ENCODE measurements at places on chromosomes 5 and 9.

DNA sequence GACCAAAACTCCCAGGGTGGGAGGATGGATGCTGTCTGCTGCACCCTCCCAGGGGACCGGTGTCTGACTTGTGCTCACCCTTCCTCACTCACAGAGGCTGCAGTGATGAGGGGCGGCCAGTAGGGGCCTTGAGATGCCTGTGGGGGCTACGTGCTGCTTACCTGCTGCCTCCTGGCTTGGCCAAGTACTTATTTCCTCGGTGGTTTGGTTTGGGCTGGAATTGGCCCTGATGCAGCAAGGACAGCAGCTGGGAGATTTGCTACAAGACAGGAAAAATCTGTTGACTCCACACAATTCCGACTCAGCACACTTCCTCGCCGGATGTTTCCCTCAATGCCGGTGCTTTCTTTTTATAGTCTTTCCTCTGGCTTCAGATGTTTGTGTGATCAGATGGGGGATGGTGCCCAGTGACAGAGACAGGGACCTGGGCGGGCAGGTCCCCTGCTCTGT lies 6.6 kb downstream of the PCDH12 start:
- DNase-seq = no peak

GRCh38 chr5:180161420-180162303 lies 47.3 kb downstream of the RASGEF1C start:
- no peak for DNase-seq

- no peak for DNase-seq
These were observed 310.2 kb downstream of the AGTPBP1 start for GRCh38 chr9:85431339-85432102.

DNA sequence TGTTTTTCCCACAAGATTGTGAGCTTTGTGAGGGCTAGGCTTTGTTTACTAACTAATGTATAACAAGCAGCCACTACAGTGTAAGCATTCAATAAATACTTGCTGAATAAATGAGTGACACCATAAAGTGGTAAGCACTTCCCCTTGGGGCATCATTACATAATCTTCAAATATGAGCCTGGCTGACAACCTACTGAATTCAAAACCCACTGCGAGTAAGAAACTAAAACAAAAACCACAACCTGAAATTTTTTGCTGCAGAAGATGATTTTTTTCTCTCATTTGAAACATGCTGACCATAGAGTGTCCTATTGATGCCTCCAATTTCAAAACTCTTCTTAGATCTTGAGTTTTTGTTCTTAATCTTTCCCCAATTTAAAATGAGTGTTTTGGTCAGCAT lies 331.3 kb upstream of the CCNG1 start:
- DNase-seq = no peak

- no peak for DNase-seq
These were observed 87.6 kb downstream of the NR3C1 start for GRCh38 chr5:143315929-143316328.

DNA sequence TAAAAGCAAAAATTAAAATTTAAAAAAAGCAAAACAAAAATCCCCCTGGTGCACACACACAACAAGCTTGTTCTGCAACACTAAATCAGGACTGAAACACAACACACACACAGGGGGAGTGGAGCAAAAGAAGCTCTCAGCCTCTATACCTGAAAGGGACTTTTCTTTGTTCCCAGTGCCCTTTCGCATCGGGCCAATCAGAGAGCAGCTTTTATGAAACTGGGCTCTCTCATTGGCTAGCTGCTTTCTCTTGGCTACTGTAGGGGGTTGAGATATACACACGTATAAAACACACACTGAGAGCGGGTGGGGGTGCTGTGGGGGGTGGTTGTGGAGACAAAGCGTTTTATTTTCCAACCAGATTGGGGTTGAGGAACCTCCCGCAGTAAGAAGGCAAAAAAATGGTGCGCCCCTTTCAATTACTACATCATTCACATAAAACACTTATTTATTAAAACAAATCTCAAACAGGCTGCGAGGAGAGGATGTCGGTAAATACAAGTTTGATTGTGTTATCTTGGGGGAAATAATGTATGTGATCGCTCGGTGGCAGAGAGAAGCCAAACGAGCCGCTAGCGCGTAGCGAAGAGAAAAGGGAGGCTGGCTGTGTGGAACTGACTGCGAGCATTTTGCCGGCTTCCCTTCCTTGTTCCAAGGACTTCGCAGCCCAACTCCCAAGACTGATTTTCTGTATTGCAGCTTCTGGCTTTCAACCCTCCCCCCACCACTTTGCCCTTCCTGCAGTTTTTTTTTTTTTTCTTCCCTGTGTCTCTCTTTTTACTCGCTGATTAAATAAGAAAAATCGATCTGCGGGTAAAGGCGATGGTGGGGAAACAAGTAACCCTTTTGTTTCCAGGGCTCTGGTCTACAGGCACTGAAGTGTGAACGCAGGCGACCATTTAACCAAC lies 2.5 kb upstream of the ZNF608 start:
- peak; percentile 87 for DNase-seq

- no peak for DNase-seq
These were observed 518.1 kb downstream of the CSNK1G3 start for GRCh38 chr5:124030043-124030491.

GRCh38 chr9:82923912-82924605 lies 138.9 kb downstream of the RASEF start:
- DNase-seq = no peak

DNA sequence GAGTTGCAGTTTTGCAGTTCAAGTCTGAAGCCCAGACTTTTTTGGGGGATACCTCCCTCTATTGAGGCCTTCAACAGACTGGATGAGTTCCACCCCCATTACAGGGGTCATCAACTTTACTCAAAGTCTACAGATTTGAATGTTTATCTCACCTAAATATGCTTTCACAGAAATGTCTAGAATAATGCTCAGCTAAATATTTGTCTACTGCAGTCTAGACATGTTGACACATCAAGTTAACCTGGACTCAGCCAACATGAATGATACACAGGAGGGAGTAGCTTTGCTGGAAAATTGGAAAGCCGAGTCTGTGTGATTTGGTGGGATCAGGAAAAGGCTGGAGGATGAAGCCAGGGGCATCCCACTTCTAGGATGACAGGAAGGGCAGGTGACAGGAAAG lies 128.0 kb upstream of the ICE1 start:
- DNase-seq = no peak

GRCh38 chr5:170861667-170861916 lies 226 bp upstream of the RANBP17 start:
- DNase-seq = no peak

- no peak for DNase-seq
These were observed 123.4 kb upstream of the RETREG1 start for GRCh38 chr5:16740066-16740810.

GRCh38 chr9:37575921-37576721 lies at the start of gene FBXO10:
TSS of gene FBXO10 (minus strand) at chr9:37576380. CDS start at chr9:37541768, 34,612 bp downstream.
- peak; percentile 61 for DNase-seq

GRCh38 chr5:154836225-154836624 lies 14.2 kb downstream of the FAXDC2 start:
- DNase-seq = no peak

GRCh38 chr9:114271556-114272510 lies 51.1 kb upstream of the ORM1 start:
- DNase-seq = peak; percentile 31

GRCh38 chr5:113042491-113043243 lies 66.1 kb downstream of the DCP2 start:
- DNase-seq = no peak

DNA sequence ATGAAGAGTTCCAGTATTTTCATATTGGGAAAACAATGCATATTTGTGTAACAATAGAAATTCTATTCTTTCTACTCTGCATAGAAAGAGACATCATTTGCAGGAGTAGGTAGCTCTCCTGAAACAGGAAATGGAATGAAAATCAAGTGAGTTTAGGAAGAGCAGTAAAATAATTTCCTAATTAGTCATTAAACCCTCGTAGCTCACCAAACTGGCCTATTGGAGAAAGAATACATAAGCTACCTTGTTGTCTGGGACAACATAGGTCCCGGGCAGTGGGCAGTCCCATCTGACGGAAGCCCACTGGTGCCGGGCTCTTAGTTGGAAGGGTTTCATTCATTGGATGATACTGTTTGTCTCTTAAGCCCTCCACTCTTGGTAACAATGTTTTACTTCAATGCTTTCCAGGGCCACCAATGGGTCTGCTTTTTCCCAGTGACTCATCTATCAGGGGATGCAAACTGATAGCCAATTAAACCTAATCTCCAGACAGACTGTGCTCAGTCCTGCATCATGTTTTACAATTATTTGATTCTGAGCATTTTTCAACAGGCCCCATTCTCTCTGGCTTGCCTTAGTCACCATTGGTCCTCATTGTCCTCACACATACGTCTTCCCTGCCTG lies 46.5 kb downstream of the GNA14 start:
- no peak for DNase-seq

DNA sequence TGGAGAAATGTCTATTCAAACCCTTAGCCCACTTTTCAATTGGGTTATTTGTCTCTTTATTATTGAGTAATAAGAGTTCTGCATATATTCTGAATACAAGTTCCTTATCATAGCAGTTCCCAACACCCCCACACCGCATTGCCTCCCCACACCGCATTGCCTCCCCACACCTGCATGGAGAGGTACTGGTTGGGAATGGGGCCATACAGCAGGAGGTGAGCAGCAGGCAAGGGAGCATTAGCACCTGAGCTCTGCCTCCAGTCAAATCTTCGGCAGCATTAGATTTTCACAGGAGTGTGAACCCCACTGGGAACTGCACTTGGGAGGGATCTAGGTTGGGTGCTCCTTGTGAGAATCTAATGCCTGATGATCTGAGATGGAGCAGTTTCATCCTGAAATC lies 10.6 kb upstream of the SAP30L start:
- no peak for DNase-seq

- no peak for DNase-seq
These were observed 282.7 kb upstream of the POU5F2 start for GRCh38 chr5:94024101-94024500.

DNA sequence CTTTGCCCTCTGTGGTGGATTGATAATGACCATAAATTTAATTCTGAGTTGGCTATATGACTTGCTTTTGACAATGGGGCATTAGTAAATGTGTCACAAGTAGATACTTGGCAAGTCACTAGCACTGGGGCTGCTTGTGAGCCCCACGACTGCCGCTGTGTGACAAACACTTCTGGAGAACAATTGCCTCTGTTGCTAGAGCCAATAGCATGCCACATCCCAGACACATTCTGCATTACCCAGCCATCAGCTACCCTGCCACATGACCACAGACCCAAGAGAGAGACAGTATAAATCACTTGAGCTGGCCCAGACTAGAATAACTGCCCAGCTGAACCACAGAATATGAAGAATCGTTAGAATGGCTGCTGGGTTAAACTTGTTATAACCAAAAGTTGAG lies 753.2 kb upstream of the DMAC1 start:
- no peak for DNase-seq

- no peak for DNase-seq
These were observed 159.3 kb downstream of the SLC24A2 start for GRCh38 chr9:19629488-19629887.

- DNase-seq = peak; percentile 90
These were observed 94.4 kb upstream of the IFNE start for GRCh38 chr9:21576331-21577189.

DNA sequence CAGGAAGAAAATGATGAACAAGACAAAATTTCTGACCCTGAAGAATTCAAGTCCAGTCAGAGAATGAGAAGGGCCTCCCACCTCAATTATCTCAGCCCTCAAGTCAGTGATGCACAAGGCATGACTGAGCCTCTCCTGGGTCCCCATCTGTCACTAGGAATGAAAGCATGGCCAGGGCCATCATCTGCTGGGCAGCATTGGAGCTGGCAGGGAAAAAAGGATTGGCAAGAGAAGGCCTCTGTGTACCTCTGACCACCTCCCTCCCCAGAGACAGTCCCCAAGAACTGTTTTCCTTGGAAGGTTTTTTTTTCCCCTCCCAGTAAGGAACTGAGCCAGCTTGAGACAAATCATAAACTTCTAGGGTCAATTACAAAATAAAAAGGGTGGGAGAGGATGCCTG lies 76.7 kb downstream of the KLHL3 start:
- DNase-seq = no peak

GRCh38 chr9:33113799-33114547 lies 37.5 kb upstream of the SMU1 start:
- DNase-seq = no peak

DNA sequence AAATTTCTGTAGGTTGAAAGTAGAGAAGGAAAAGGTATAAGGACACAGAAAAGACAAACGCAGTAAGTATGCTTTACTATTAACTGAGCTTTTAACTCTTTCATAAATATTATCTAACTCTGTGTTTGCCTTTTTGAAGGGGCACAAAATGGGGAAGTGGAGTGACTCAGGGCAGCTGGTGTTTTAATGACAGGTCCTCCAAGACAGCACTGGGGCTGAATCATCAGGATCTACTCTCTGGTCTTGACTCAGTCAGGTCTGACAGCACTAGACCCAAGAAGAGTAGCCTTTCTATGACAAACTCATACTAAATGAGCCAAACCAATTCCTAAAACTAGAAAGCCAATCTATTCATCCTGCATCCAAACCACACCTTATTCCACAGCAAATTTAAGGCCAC lies 102.2 kb downstream of the APTX start:
- peak; percentile 31 for DNase-seq

DNA sequence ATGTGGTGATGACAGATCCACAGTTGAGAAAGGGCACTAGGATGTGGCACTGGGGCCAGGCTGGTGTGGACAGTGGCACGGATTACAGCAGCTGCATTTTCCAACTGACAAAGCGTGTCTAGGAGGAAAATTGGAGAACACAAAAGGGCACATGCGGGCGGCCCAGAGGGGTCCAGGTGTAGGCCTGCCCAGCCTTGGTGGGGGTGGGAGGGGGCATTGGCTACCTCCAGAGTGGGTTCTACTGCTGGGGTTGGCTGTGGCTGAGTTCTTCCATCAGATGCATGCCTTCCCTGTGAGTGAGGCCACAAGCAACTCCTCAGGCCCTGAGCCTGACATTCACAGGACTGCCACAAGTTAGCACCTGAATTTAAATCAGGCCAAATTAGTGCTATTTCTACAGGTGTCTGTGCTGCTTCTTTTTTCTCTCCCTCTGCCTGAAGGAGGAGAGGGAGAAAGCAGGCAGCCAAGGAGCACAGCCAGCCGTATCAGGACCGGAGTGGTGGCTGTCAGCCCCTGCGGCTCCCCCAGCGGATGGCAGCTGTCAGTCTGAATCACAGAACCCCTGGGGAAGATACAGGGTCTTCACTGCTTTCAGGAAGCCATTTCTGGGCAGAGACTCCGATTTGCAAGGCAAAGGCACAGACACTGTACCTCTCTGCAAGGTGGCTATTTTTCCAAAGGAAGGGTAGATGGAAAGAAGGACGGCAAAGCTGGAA lies 464.2 kb downstream of the SPOCK1 start:
- DNase-seq = no peak

DNA sequence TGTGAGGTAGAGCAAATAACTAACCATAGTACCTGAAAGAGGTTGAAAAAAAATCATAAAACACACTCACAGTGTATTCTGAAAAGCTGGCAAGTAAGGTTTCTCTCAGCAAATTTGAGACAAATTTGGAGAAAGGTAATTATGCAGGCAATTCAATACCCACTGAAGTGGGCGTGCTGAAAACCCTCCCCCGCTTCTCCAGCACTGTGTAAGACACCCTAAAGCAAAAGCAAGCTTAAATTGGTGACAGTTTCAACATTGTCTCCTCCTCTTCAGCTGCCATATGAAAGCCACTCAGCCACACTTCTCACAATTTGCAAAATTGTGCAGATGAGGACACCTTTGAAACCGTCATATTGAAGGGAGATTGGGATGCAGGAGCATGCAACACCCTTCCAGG lies 322.3 kb upstream of the CDH6 start:
- no peak for DNase-seq

- DNase-seq = no peak
These were observed 6.2 kb downstream of the SLC1A1 start for GRCh38 chr9:4496497-4496896.
